ENCODE measurements at places on chromosomes 5 and 9.

DNA sequence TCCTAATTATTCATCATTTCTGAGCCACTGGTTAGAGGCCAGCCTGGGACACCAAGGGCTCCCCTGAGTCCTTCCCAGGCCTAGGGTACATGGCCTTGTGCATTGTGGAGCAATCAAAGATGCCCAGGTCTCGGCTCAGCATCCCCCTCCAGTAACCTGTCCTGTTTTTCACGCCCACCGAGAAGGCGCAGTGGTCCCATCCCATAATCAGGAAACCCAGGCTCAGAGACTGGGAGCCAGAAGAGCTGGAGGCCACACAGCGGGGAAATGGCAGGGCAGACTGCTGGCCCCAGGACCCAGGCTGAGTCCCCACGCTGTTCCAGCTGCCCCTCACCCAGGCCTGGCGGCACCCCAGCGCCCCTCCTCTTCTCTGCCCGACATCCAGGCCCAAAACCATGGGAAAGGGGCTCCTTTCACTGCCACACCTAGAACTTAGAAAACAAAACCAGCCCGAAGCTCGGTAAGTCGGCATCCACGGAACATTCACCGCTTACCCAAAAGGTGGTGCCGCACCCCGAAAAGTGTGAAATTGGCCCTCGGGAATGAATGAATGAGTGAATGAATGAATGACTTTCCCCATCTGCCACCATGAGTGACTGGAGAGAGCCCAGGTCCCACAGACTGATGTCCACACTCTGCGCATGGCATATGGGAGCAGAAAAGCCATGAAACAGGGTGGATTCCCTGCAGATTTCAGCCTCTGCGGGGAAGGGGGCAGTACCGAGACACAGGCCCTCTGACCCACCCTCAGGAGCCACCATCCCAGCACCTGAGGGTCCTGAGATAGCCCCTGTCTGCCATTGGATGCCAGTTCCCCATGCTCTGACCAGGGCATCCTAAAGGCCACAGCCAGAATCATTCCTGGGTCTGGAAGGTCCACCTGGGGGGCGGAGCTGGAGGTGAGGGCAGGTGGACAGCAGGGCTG is 132.5 kb downstream of the OLFM1 start:
- DNase-seq = no peak

DNA sequence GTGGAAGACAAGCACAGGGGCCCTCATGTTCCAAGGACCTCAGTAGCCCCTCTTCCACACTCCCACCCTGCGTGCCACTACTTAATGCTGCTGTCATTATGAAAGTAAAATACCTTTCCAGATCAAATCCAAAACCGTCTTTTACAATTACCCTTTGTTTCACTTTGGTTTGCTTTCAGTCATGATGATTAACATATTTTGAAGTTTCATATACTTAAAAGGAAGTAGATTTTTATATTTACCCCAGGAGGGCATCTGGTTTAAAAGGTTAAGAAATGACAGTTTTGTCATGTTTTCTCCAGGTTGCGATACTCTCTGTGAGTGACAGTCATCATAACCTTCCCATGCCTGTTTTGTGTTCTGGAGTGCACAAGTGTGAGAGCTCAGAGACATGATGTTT is 13.5 kb upstream of the MAP1B start:
- no peak for DNase-seq

DNA sequence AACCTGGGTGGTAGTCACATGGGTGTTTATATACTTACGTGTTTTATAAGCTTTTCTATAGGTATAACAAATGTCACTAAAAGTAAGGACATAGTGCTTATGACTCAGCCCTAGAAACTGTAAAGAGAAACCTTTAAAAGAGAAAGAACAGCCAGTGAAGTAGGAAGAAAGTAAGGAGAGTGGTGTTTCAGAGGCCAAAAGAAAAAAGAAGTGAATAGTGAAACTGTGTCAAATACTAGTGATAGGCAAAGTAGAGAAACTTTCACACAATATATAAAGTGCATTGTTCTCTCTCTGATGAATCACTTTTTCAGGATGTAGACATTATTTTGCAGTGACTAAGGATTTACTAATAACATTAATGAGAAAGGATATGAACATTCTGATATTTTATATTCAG is 74.2 kb upstream of the SUSD1 start:
- no peak for DNase-seq

DNA sequence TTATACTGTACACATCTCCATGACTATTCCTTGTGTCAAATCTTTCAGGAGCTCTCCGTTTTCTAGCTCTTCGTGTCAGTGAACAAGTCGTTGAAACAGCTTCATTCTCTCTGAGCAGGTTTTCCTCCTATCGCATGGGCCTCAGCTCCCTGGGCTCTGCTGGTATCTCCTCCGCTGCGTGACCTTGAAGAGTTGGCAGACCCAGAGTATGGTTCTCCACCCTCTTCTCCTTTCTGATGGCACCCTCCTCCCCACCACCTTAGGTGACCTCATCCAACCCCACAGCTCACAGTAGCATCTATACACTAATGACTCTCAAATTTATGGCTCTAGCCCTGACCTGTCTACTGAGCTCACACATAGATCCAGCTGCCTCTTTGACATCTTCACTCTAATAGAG is 36.0 kb upstream of the PDE8B start:
- DNase-seq = no peak

- DNase-seq = no peak
These were observed 160.8 kb upstream of the PAPPA start for GRCh38 chr9:115992834-115993233.

DNA sequence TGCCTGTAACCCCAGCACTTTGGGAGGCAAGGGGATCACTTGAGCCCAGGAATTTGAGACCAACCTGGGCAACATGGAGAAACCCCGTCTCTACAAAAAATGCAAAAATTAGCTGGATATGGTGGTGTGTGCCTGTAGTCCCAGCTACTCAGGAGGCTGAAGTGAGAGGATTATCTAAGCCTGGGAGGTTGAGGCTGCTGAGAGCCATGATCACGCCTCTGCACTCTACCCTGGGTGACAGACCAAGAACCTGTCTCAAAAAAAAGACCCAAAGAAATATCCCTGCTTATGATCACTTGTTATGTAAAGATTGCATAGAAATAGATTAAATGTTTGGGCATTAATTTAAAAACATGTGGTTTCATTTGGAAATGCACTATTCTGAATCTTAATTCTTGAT is 125.1 kb downstream of the UGCG start:
- no peak for DNase-seq

- DNase-seq = no peak
These were observed 68.7 kb downstream of the PCDH1 start for GRCh38 chr5:141809380-141810096.

GRCh38 chr5:132749506-132749905 is 2.3 kb downstream of the CCNI2 start:
- no peak for DNase-seq

GRCh38 chr5:135718151-135718550 is 116.3 kb upstream of the SLC25A48 start:
- no peak for DNase-seq

DNA sequence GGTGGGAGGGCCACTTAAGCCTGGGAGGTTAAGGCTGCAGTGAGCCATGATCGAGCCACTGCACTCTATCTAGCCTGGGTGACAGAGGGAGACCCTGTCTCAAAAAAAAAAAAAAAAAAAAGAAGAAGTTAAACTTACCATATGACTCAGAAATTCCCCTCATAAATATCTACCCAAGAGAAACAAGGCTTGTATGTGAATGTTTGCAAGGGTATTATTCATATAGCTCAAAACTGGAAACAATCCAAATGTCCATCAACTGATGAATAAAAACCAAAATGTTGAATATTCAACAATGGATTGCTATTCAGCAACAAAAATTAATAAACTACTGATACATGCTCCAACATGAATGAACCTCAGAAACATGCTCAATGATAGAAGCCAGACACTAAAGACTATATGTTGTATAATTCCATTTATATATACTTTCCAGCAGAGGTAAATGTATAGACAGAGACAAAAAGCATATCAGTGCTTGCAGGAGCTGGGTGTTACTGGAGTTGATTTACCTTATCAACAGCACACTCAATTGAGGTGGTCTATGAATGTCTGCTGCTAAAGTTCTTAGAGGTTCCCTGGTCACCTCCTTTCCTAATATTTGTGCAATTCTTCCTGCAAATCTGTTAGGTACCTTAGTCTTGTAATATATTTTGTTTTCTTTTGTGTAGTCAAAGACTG is 5.3 kb upstream of the SREK1 start:
- DNase-seq = no peak

- DNase-seq = no peak
These were observed 25.9 kb downstream of the SPARC start for GRCh38 chr5:151660616-151661495.
